Suppressor macrophage treated with lipopolysaccharide for 1 hour (primary cell): ENCODE measurements at places on chromosomes 11 and 22.

GRCh38 chr22:22042009-22042408, 59.4 kb upstream of the TOP3B start:
- no peak for DNase-seq

DNA sequence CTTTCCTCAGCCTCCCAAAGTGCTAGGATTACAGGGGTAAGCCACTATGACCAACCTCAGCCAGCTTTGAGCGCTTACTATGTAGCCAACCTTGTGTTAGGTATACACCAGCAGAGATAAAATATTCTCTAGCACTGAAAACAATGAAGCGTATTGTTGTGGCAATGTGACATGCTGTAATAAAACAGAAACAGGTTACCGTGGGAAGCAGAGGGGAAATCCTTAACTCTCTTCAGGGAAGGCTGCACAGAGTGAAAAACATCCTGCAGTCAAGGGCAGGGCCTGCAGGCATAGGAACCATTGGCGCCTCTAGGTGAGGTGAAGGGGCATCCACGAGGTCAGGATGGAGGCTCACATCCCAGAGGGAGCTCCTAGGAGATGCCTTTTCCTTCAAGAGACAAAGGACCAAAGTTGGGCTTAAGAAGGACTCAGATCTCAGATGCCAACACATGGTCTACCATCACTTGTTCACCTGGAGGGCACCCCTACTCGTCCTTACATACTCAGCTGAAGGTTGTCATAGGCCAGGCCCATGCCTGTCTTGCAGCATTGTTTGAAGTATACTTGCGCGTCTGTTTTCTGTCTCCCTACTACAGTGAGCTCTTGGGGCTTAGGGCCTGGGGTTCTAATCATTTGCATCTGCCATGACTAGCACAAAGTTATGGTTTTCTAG, 8.0 kb downstream of the POLD4 start:
- no peak for DNase-seq

GRCh38 chr11:128871168-128871610, 4.1 kb upstream of the KCNJ1 start:
- no peak for DNase-seq

DNA sequence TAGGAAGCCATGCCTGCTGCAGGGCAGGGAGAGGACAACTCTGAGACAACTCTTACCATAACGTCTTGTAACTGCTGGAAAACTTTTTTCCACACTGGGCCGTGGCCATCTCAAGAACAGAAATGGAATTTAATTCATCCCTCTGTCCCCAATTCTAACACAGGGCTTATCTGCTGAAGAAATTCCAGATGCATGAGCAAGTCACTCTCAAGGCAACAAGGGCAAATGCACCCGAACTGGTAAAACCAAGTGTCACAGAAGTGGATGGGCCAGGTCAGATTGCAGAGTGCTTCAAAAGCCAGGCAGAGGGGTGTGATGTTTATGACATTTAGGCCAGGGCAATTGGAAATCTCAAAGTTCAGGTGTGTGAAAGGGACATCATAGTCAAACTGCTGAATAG, 7.4 kb downstream of the SMPD1 start:
- DNase-seq, result no peak

- no peak for DNase-seq
Measured at GRCh38 chr11:212150-213100, 4.9 kb downstream of the RIC8A start.

DNA sequence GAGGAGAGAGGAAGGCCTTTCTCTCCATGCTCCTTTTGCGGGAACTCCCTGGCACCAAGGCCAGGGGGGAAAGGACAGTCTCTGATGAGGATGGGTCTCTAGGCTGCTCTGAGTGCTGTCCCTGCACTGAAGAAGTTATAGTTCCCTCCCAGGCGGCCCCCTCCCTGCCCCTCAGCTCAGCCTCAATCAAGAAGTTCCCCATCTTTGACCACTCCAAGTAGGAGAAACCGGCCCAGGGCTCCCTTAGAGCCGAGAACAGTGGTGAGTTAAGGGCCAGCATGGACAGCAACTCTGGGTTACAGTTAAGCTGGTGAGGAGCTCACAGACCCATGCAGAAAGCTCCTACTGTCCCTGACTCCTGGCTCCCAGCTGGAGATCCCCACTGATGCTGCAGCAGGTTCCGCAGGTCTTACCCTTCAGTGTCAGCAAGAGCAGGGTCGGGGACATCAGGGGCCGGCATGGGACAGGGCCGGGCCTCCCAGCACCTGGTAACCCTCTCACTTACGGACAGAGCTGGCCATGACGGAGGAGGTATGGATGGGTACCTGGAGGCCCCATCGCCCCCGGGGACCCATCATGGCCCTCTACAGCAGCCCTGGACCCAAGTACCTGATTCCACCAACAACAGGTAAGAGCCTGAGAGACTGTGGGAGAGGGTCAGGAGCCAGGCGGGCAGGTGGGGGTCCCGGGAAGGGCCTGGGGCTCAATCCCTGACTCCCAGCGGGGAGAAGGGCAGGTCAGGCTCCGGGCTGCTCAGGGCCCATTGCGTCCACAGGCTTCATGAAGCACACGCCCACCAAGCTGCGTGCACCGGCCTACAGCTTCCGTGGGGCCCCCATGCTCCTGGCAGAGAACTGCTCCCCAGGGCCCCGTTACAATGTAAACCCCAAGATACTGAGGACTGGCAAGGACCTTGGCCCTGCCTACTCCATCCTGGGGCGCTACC, 4.2 kb downstream of the SCGB1C1 start:
- DNase-seq, result no peak

GRCh38 chr11:102971766-102972165, 16.2 kb upstream of the MMP13 start:
- DNase-seq, result no peak

GRCh38 chr22:28095316-28096095, 176.4 kb upstream of the PITPNB start:
- no peak for DNase-seq

DNA sequence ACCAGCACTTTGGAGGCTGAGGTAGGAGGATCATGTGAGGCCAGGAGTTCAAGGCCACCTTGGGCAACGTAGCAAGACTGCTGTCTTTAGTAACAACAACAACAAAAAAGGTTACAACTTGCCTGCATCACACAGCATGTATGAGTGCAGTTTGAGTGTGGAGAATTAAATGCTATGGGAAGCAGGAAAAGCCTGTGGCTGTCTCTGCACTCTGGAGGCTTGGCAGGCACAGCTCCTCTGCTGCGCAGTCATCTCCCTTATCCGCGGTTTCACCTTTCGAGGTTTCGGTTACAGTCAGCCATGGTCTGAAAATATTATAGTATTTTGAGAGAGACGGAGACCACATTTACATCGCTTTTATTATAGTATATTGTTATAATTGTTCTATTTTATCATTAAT, 2.9 kb downstream of the MICAL2 start:
- no peak for DNase-seq

- no peak for DNase-seq
Measured at GRCh38 chr22:49640366-49641095, 187.1 kb downstream of the BRD1 start.

- DNase-seq, result no peak
Measured at GRCh38 chr22:42001706-42002105, 3.1 kb downstream of the WBP2NL start.

DNA sequence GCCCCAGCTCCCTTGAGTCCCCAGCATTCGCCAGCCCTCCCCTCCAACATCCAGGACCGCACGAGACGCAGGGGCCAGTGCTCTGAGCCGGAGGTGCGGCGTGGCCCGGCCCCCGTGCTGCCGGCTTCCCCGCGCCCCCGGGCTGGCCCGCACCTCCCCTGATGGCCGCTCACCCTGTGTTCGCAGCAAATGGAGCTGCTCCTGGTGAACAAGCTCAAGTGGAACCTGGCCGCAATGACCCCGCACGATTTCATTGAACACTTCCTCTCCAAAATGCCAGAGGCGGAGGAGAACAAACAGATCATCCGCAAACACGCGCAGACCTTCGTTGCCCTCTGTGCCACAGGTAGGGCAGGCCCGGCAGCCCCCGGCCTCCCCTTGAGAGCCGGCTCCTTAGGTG, 2.7 kb downstream of the CCND1 start:
- DNase-seq, result no peak

DNA sequence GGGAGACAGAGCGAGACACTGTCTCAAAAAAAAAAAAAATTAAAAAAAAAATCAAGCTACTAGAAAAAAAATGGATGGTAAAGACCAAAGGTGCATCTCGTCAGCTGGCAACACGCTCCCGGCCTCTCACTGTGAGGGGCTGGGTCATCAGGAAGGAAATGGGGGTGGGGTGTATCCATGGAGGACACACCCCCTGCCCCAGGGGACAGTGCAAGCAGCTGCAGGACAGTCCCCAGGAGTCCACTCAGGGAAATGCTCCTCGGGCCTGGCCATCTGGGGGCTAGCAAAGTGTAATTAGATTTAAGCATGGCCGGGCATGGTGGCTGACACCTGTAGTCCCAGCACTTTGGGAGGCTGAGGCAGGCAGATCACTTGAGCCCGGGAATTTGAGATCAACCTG, 23.1 kb downstream of the TTLL1 start:
- no peak for DNase-seq

DNA sequence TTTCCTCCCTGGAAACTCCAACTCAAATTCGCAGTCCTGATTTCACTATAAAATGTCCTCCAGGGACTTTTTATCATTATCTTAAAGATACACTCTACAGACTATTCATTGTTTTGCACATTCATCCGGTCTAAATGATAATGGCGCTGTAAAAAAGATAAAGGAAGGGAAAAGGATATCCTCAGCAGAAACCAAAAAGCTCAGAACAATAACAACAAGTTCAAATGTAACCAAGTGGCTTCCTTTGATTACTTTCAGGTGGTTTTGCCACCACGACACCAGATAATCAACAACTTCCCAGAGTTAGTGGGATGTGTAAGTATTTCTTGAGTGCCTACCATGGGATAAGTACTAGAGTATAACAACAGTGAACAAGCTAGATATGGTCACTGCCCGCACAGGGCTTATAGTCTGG, 26.3 kb downstream of the PRCP start:
- no peak for DNase-seq

DNA sequence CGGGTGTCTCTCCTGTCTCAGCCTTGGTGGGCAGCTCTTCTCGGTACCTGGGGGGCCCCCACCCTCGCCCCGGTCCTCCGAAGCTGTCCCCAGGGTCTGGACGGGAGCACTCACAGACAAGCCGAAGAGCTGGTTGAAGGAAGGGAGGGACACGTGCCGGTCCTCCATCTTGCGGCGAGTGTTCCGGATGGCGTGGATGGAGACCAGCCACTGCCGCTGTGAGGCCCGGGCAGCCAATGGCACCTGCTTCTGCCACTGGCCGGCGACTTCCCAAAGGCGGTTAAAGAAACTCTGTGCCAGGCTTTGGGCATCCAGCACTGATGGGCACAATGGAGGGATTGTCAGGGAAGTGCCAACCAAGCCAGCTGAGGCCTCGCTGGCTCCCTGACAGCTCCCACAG, 18.7 kb downstream of the PPM1F start:
- DNase-seq, result no peak

DNA sequence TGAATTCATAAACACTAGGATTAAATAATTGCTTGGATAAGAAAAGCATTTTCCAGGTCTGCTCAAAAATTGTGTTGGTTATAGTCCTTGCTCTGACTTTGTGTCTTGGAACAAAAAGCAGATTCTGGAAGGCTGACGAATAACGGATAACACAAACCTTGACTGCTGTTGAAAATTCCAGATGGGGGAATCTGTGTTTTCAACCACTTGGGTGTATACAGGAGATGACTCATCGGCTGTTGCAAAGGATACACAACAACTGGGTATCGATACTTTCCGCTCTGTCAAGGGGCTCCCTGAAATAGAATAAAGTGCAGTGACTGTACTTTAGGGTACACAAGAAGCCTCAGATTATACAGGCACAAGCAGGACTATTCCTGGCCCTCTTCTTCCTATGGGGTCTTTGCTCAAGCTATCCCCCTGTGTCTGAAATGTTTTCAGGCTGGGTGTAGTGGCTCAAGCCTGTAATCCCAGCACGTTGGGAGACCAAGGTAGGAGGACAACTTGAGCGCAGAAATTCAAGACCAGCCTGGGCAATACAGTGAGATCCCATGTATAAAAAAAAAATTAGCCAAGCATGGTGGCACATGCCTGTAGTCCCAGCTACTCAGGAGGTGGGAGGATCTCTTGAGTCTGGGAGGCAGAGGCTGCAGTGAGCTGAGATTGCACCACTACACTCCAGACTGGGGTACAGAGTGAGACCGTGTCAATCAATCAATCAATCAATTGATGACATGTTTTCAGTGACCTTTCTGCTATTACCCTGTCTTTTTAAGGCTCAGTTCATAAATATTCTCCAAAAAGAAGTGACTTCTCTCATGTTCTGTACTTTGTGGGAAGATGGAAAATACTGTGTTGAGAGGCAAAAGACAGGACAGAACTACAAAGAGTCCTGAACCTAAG, 48.6 kb upstream of the UCP3 start:
- peak; percentile 2 for DNase-seq

GRCh38 chr11:88326099-88326498, 11.4 kb downstream of the CTSC start:
- DNase-seq, result no peak

- no peak for DNase-seq
Measured at GRCh38 chr11:2508793-2509192, 64.0 kb downstream of the KCNQ1 start.

GRCh38 chr11:111526501-111526900, 11.9 kb downstream of the HOATZ start:
- peak; percentile 79 for DNase-seq

GRCh38 chr11:116376547-116376946, 396.2 kb downstream of the BUD13 start:
- DNase-seq, result no peak

DNA sequence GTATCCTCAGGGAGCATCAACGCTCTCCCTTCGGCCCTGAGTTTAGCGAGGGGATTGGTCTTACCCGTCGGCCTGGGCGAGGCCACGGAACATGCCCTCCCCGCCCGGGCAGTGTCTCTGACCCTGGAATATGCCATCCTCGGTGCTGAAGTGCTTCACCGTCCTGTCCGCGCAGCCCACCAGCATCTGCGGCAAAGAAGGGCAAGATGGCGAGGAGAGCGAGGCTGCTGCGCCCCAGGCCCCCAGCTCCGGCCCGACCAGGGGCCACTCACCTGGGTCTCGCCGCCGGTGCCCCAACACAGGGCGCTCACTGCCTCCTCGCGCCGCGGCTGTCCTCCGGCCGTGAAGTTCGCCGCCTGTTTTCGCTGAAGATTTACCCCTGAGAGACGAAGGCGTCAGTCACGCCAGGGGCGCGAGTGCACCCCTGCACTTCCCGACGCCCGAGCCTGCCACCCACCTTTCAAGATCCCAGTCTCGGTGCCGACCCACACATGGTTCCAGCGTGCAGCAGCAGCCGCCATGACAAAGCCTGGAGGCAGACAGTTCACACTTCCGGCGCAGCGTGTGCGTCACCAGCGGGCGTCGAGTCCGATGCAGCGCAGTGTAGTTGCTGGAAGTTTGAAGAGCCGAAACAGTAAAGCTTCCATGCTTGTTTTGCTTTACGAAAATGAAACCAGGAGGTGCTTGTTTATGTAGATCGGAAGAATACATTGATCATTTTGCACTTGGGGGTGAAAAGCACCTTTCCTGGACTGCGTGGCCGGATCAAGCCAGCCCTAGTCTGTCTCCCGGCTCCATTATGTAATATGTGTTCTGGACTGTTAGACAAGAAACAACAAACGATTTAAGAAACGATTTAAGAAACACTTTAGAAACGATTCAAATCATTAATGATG, at the start of gene WDR74:
Gene WDR74, minus strand, starts transcription at position 541 of the 896 bp plus-strand sequence. Its CDS starts 20 bp downstream, at position 521.
- peak; percentile 96 for DNase-seq
